ENCODE measurements at places on chromosomes 3 and 15. TPM values are rescaled to one million over a fixed set of nuclear protein-coding genes. Genes with fewer than 3 reads are reported as not detected.

- no peak for DNase-seq
These were observed 42.9 kb downstream of the MYO1E start for GRCh38 chr15:59329570-59330350.

- no peak for DNase-seq
These were observed 42.2 kb downstream of the CHDH start for GRCh38 chr3:53803816-53804695.

ITGA11 gene
- total RNA-seq: 32.2 TPM

- no peak for DNase-seq
These were observed 70.4 kb downstream of the FOXP1 start for GRCh38 chr3:71513081-71513480.

DNA sequence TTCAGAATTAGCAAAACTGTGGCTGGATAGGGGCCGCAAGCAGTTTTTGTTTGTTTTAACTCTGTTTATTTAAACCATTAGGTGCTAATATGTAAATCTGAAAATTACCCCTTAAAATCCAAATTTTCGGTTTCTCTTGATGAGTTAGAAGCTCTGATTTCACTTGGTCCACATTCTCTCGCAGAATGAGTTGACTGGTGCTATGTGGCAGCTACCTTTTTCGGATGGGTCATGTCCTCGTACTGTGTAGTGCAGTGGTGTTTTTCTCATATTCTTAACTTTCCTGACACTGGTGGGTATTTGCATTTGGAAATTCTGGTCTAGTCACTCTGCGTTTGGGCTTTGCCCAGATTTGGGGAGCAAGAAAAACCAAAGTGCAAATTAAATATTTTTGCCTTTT, 87.1 kb downstream of the DIPK2A start:
- DNase-seq: no peak

SIDT1 gene
- 0.78 TPM for total RNA-seq

GOLGA8J gene
- not detected for total RNA-seq

DNA sequence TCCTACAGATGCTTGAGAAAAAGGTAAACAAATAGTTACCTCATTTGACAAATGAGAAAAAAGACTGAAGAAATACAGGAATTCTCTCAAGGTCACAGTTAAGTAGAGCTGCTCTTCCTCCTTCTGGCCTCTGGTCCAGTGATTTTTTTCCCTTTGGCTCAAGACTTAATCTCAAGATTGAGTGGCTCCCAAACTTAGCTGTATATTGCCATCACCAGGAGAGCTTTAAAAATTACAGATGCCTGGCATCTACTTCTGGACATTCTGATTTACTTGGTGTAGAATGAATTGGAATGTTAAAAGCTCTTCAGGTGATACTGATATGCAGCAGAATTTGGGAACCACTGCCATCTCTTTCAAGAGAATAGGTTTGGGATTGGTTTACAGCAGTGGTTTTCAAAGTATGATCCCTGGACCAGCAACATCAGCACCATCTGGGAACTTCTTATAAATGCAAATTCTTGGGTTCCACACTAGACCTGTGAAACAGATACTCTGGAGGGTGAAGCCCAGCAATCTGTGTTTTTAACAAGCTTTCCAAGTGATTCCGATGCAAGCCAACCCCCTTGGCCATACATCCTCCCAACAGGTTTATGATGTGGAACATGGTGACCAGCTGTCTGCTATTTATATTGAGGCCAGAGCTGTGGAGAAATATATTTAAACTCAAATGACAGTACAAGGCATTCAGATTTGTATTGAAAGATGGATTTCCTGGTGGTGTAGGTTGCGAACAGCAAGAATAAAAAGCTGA, 333.0 kb upstream of the RARB start:
- DNase-seq: no peak

DNA sequence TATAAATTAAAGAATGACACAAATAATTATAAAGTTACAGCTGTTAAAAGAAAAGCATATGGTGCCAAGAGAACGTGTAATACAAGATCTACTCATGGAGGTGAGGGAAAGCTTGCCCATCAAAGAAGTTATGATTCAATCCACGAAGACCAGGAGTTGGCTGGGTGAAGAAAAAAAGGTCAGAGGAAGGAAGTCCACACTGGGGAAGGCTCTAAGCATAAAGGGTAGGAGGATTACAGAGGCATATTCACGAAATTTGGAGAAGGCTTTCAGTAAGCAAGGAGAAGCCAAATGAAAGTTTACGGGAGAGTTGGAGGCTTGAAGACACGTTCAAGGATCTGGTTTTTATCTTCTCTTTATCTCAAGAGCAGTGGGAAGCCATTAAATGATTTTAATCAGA, 1.8 kb upstream of the TGFBR2 start:
- DNase-seq: no peak

TM6SF1 gene
- 6.8 TPM for total RNA-seq

DNA sequence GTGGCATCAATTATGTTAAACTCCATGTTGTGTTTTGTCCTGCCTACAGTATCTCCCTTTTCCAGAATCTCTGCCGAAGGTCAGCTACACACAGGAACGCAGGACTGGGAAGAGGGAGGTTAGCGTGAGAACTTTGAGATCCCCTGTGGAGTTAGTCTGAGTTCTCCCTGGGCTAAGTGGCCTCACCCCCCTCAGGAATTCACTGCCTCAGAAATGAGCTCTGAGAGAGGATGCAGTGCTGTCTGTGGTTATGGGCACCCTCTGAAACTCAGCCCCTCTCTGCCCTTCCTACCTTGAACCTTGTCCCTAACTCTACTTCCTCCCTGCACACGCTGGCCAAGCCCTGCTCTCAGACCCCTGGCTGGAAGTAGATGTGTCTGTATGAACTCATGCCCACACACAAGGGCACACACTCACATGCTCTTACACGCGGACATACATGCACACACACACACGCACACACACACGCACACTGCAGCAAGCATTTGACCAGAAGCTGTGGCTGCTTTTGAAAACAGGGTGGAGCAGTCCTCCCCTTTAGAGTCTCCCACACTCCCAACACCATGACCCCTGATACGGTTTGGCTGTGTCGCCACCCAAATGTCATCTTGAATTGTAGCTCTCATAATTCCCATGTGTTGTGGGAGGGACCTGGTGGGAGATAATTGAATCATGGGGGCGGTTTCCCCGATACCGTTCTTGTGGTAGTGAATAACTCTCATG, 5.3 kb upstream of the VIPR1 start:
- no peak for DNase-seq

GRCh38 chr3:117545484-117545883, 835.9 kb downstream of the TUSC7 start:
- no peak for DNase-seq

KNG1 gene
- total RNA-seq: 0.43 TPM

DNA sequence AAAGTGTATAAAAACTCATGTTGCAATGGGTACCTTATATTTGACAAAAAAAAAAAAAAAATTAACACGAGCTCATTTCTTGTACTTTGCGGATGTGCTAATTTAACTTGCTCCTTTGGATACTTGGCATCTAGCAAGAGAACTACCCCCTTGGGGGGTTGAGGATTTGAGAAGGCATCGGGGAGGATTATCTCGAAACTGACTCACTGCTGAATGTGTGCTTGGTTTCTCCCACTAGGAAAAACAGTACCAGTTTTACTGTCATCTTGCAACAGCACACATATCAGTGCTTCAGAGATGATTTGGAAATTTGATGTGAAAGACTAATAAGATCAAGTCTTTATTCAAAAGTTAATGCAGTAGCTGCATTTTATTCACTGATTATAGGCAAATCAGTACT, 891 bp downstream of the EXOG start:
- no peak for DNase-seq

DNA sequence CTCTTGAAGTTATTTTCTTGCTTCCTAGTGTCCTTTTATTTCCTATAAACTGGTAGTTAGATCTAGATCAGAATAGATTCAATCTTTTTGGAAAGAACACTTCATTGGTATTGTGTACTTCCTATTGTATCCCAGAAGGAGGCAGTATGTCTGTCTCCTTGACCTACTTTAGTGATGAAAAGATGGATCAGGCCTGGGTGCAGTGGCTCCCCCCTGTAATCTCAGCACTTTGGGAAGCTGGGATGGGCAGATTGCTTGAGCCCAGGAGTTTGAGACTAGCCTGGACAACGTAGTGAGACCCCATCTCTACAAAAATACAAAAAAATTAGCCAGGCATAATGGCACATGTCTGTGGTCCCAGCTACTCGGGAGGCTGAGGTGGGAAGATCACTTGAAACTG, 12.0 kb downstream of the BSN start:
- no peak for DNase-seq

MUC20 gene
- 5.4 TPM for total RNA-seq

SERPINI1 gene
- total RNA-seq: 5.6 TPM

DNA sequence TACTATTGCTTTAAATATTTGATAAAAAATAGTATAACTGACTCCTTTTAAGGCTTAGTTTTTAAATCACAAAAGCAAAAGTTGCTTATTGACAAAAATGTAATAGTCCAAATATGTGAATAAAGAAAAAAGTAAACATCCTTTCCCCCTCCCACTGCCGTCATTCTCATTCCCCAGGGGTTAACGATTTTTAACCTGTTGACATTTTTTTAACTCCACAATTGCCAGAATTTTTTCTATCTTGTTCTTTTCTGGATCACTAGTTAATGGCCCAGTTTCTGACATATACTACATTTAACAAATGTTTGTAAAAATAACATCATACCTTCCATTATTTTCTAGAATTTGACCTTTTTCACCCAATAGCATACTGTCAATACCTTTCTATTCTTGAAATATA, 60.6 kb upstream of the TCF12 start:
- no peak for DNase-seq

TF gene
- total RNA-seq: 5.6 TPM

- DNase-seq: no peak
These were observed 3.8 kb upstream of the BRPF1 start for GRCh38 chr3:9727743-9728142.

DNA sequence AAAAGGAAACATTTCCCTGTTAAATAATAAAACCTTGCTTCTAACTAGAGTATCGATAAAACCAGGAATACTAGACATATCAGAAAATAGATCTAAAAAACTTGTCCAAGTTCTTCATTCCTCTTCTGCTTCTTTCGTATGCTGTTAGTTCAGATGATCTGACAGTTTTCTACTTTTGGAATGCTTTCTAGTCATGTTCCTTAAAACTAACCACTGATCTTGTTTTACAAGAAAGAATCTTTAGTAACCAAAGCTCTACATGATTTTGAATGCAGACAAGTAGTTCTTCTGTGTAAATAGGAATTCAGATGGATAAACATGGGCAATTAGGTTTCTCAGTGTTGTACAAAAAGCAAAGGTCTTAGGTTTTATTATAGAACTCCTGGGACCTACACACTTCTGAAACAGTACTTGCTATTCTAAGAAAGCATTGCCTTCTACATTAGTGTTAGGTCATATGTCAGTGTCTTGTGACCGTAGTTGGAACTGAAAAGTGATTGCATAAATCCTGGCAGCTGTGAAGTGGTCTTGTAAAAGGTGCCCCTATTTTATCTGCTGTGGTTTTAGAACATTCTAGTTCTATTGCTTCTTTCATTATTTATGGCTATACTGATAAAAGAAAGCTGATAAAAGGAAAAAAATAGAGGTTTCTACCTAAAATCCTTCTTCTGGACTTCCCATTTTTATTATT, 40.7 kb downstream of the SNRK start:
- DNase-seq: no peak

GRCh38 chr3:64088408-64089205, 65.3 kb upstream of the PSMD6 start:
- DNase-seq: no peak

DNA sequence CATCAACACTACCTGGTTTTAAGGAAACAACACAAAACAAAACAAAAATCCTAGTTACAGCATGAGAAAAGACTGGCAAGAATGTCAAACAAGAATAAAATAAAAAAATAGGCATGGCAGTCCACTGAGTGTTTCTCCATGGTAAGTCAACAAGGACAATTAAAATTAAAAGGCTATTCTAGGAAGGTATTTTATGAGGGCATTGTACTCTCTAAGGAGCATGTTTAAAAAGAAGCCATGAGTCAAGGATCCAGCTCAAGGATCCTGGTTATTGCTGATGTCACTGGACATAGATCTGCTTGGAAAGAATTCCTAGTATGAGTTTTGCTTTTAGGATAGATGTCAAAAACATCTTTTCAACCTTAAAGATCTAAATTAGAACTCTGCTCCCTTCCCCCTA, 106.7 kb downstream of the MYO5A start:
- no peak for DNase-seq

AGBL1 gene
- total RNA-seq: not detected

- no peak for DNase-seq
These were observed 15.2 kb downstream of the SPPL2A start for GRCh38 chr15:50750227-50750705.

DNA sequence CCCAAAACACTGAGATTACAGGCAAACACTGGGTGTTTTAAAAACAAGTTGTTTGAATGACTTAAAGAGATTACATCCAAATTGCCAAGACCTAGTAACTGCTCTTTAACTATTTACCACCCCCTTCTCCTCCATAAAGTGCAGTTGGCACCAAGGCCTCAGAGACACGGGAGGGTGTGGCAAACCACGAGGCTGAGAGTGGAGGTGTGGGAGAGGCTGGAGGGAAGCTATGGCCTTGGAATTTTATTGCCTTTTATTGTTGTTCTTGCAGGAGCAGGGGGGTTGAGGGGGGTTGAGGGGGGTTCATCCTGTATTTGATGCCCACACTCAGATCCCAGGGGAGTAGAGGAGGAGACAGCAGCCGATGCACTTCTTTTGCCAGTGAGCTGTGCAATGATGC, 75.9 kb upstream of the CTDSPL start:
- no peak for DNase-seq

NANOGP8 gene
- not detected for total RNA-seq

- no peak for DNase-seq
These were observed 137.3 kb upstream of the BHLHE40 start for GRCh38 chr3:4841776-4842440.

DNA sequence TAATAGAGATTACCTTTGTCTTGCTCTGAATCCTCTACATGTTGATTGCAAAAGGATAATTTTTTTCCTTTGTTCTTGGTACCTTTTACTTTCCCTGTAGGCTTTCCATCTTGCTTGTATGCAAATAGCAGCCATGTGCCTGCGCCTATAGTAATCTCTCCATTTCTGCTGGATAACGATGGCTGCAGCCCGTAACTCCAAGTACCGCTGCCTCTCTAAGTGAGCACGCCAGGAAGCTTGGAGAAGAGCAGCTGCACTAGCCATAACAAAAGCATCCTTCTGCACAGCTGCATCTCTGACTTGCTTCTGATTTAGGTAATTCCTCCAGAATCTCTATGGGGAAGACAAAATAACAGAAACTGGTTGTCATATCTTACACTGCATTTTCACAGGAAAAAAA, 89.3 kb downstream of the NR2E3 start:
- no peak for DNase-seq

DNA sequence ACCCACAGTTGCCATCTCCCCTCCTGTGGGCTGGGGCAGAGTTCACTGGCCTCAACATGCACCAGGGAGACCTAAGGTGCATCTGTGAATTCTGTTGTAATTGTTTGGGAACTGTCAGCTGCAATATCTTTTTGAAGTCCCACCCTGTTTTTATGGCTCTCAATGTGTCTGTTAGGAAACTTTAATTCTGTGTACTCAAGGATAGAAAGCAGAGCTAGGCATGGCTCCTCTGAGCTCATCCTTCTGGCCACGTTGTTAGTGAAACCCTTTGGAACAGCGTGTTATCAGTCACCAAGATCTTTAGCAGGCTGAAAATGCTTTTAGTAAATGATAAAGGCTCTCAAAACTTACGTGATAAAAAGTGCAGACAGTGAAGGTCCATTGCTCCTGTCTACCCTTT, 33.6 kb upstream of the MTMR10 start:
- DNase-seq: no peak

- DNase-seq: no peak
These were observed 10.2 kb downstream of the SNRK start for GRCh38 chr3:43296565-43296964.

- no peak for DNase-seq
These were observed 7.3 kb downstream of the MCTP2 start for GRCh38 chr15:94238539-94239118.

- DNase-seq: no peak
These were observed 15.6 kb upstream of the FILIP1L start for GRCh38 chr3:100129941-100130340.

Data from Right ventricle myocardium superior (tissue), 1 donor.